ENCODE measurements at places on chromosomes 6 and 20. TPM values are rescaled to one million over a fixed set of nuclear protein-coding genes. Genes with fewer than 3 reads are reported as not detected.

DNA sequence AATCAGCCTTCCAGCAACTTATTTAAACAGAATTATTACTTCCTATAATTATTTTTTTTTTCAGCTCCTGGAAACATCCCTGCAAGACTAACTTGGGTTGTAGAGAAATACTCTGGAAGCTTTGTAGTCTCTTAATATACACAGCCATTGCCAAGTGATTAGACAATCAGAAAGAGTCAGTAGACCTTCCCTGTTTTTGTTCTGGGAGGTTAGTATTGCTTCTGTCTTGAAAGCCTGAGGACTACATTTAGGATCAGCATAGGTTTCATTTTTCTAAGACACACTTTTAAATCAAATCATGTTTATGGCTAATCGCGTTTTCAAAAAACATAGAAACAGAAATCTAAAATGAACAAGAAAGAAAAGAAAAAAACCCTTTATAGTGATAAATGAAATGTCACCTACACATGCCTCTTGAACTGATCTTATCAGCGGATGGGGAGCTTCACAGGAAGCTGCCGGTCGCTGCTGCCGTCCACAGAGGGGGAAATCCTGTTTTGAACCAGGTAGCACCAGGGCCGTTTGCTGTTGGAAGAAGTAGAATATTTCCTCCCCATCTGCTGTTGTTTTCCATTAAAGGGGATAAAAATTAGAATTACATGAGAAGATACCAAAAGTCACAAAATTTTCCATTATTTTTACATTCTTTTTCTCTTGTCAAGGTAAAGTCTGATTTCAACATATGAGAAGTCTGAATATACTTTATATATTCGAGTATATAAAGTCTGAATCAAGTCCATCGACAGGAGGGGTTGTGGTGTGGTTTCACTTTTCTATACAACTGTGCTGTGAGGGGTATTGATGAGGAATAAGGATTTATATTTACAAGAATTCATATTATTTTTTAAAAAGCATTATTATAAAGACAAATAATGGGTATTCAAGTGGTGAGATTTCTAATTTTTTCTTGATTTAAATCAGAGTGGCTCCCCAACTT, 94.6 kb downstream of the ARMC2 start:
- DNase-seq: no peak

The COL9A3 gene
- 5.8 TPM for total RNA-seq

The MOCS3 gene
- total RNA-seq: 6.4 TPM

GRCh38 chr6:86963352-86963751, 26.0 kb downstream of the HTR1E start:
- DNase-seq: no peak

GRCh38 chr6:53347250-53347920, 1.4 kb downstream of the ELOVL5 start:
- no peak for DNase-seq

DNA sequence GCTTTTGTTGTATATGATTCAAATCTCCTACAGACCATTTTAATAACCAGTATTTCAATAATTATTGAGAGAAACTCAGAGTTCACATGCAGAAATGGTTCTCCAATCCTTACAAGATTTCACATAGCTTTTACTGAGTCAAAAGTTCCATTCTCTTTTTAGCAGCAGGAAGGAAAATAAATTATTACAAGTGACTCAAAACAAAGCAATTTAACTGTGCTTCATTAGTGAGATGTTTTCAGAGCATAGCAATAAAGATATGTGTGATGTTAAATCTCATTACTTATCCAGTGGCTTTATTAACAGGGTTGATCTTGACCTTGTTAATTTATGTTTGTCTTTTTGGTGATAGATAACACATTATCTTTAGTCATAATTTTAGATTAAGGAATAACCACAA, 22.0 kb downstream of the KIF13A start:
- DNase-seq: no peak

DNA sequence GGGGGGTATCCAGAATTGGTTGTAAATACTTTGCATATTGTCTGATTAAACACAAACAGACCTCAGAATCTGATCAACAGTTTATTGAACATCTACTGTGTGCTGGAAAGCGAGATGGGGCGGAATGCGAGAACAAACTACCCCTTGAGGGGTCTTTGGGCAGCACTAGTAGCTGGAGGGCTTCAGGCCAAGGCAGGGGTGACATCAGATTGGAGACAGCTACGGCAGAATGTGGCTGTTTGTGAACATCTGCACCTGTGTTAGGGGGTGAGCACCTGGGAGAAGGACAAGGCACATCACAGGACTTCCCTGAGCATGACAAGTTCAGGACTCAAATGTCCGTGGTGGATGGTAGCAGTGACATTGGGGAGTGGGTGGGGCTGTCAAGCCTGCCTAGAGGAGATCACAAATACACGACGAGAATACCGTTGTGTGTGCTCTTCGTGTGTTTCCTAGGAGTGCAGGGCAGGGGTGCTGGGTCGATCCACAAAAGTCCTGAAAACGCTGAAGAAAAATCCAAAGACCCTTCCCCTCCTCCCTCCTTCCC, 59.5 kb downstream of the SRC start:
- no peak for DNase-seq

DNA sequence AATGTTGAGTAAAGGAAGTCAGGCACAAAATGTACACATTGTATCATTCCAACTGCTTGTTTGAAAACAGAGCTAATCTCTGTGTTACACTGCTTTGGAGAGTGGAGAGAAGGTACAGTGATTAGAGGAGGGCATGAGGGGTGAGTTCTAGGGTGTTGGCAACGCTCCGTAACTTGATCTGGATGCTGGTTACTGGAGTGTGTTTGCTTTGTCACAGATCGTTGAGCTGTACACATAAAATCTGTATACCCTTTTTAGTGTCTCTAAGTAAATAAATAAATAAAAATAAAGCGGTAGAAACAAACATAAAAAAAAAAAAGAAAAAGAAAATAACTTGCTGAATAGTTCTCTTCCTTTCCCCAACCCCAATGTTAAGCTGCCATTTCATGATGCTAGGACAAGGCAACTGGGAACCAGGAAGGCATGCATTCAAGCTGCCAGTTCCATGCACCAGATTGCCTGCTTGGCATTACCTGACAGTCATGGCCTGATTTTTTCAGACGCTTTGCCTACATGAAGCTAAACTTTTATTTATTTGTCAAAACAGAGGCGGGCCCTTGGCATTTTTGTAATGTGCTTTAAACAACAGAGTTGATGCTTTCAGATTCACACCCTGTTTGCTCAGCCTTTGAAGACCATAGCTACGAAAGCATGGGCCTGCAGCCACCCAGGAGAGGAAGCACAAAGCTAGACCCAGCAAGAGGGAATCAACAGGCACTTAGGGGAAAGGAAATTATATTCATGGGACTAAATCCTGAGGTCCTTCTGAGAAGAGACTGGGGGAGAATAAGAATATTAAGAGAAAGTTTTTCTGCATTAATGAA, 21.2 kb downstream of the TNFRSF21 start:
- DNase-seq: no peak

- no peak for DNase-seq
These were observed 181.2 kb upstream of the PMEPA1 start for GRCh38 chr20:57891014-57891413.

- no peak for DNase-seq
These were observed 351.2 kb downstream of the CDC5L start for GRCh38 chr6:44738601-44739146.

The GSTA1 gene
- not detected for total RNA-seq

The MAN1A1 gene
- total RNA-seq: 0.46 TPM

Data from NCI-H460 (cell line).